ENCODE measurements at places on chromosomes 4 and X.

DNA sequence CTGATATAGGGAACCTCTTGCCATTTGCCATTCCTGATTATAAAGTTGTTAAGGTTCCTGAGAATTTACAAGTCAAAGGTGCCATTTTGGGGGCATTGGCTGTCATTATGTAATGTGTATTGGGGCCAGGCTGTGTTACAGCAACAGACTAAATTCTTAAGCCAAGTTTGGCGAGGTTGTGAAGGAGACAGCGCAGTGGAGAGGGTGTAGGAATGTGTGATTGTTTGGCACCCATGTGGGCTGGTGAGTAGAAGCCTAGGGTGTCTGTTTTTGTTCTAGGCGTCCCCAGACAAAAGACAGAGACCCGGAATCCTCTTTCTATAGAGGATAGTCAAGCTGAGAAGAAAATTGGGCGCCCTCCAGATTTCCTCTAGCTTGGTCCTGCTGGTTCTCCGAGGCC lies 2535.3 kb downstream of the PCDH7 start:
- no peak for DNase-seq

GRCh38 chr4:68905939-68906779 lies 45.4 kb downstream of the UGT2A3 start:
- DNase-seq: no peak

DNA sequence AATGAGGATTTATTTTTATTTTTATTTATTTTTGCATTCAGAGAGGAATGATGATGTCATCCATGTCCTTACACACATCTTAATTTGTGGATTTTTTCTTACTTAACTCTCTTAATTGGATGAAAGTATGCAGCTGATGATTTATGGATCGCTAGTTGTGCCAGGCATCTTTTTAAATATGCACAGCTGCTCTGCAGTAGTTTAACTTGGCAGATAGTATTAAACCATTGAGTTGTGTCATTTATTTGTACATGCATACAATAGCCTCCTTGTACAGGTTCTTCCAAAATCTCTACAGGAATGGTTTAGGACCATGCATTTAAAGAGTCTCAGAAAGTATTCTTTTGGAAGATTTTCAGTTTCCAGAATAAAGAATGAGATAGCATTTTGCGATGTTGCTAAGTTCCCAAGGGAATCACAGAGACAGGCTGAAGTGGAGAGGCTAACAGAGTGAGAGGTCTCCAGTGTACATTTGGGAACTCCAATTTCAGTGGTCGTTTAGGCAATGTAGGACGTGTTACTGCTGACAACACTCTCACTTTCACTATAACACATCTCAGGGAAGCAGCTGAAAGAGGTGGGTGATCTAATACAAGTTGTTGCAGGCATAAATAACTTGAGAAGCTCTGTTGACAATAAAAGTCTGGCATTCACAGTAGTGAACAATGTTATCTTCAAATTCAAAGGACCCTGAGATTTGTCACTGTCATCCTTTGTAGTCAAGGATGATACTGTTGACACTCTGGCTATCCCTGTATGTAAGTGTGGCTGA lies 49.9 kb upstream of the SCRG1 start:
- DNase-seq: peak; percentile 51

- no peak for DNase-seq
These were observed 89.1 kb downstream of the TBC1D9 start for GRCh38 chr4:140666889-140667614.

GRCh38 chrX:104318330-104319009 lies 63.7 kb upstream of the ESX1 start:
- no peak for DNase-seq

- DNase-seq: no peak
These were observed 20.4 kb upstream of the ADD1 start for GRCh38 chr4:2823301-2823670.

- DNase-seq: no peak
These were observed 148.0 kb upstream of the STX18 start for GRCh38 chr4:4689694-4690440.
